ENCODE measurements at places on chromosomes 1 and 21. TPM values are rescaled to one million over a fixed set of nuclear protein-coding genes. Genes with fewer than 3 reads are reported as not detected.

GRCh38 chr1:44270686-44271628, 57.7 kb downstream of the DMAP1 start:
- no peak for DNase-seq

DNA sequence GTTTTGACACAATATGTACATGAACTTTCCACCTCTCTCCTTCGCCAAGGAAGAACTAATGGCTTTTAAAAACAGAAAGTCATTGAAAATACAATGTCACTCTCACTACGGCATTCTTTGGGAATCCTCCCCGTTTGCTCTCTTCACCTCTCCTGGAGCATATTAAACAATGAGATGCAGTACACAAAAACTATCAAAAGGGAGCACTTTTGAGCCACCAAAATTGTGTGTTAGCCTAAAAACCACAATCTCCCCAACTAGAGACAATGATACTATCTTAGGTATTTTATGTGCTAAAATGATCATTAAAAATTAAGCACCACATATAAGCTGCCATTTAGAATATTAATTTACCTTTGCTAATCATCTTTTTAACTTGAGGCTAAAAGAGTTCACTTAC, 425.5 kb downstream of the KCTD3 start:
- DNase-seq, result peak; percentile 33

GRCh38 chr21:42518626-42519025, 5.0 kb downstream of the SLC37A1 start:
- DNase-seq, result no peak

DNA sequence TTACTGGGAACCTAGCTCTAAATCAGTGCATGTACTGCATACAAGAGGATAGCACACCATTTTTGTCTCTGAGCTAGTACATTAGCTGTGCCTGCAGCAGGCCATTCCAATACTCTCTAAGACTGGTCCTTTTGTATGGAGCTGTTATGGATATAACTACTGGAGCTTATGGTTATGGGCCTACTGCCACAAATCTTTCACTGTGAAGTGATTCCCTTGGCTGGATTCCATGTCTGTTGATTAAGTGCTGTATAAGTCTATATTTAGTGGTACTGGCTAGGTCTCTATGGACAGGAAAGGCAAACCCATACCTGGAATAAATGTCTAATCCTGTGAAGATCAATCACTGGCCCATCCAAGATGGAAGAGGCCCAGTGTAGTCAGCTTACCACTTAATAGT, 12.0 kb downstream of the ZFYVE9 start:
- DNase-seq, result no peak

GRCh38 chr1:170460001-170460400, 72.0 kb upstream of the GORAB start:
- no peak for DNase-seq

DNA sequence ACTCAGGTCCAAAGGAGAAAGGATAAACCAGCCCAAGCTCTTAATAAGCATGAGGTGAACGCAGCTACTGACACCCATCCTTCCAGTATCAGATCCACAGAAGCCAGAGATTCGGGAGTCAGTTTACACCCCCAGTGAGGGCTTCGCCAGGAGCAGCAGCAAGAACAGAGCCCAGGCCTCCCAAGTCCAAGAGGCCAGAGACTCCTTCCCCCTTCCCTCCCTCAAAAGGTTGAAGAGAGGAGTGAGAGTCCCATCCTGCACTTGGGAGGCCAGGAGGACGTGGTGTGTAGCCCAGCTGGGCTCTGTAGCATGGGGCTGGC, 72.8 kb downstream of the MRPL37 start:
- DNase-seq, result no peak

DNA sequence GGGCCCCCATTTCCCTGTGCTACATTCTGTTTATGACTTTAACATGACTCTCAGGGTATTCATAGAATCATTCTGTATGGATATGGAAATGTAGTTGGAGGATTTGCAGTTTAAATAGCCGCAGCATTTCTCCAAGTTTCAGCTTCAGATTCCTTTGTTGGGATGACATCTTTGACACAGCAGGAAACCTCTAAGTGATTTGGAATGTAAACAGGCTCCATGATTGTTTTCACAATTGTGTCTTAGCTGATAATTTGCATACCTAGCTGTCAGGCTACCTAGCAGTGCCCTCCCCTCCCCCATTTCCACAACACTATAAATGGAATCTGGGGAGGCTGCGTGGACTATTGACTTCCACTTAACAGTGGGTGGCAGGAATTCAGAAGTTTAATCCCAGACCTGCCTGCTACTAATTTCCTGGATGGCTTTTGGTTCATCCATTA, 290.2 kb downstream of the HLX start:
- no peak for DNase-seq

Gene SPATA1
- total RNA-seq, result 0.17 TPM

Gene CC2D1B
- 19.9 TPM for total RNA-seq

Gene CAPZA1
- total RNA-seq, result 97.8 TPM

Gene S100A1
- total RNA-seq, result 0.91 TPM

Gene LAMC2
- total RNA-seq, result not detected

Gene PKNOX1
- total RNA-seq, result 31.4 TPM

Measured in H4 (cell line).